ENCODE measurements at places on chromosomes 6 and 20. TPM values are rescaled to one million over a fixed set of nuclear protein-coding genes. Genes with fewer than 3 reads are reported as not detected.

The TAF8 gene
- total RNA-seq, result 4.5 TPM

The DSP gene
- 6.9 TPM for total RNA-seq

DNA sequence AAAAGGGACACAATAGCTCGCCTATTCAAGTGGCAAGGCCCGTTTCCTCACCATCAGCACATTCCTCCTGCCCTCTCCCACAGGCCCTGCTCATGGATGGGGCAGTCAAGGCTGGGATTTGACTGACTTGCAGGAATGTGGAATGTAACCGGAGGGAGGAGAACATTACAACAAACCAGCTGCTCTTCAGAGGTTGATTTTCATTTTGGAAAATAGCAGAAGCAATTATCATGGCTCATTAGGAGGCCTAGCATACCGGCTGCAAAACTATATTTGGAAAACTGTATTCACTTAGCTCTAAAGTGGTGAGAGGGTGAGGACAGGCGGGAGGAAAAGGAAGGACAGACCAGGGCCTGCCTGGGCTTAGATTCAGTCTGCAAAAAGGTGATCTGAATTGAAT lies 283.7 kb downstream of the CD83 start:
- DNase-seq, result no peak

- no peak for DNase-seq
These were observed 59.4 kb downstream of the CD164 start for GRCh38 chr6:109322825-109323224.

DNA sequence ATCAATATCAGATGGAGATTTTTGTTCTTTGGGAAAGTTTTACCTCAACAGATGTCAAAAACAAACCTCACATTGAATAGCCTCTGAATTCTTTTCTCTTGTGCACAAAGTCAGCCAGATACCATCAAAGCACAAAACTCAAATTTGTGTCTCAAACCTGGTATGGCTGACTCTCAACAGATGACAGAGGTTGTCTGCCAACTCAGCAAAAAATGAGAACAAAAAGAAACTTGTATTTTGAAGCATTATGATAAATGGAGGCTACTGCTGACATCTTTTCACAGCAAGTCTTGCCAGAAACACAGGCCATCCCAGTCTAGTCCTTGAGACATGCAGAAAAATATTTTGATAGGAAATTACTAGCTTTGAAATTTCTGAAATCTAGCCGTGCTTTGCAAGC lies 79.8 kb downstream of the KIF16B start:
- DNase-seq, result no peak

DNA sequence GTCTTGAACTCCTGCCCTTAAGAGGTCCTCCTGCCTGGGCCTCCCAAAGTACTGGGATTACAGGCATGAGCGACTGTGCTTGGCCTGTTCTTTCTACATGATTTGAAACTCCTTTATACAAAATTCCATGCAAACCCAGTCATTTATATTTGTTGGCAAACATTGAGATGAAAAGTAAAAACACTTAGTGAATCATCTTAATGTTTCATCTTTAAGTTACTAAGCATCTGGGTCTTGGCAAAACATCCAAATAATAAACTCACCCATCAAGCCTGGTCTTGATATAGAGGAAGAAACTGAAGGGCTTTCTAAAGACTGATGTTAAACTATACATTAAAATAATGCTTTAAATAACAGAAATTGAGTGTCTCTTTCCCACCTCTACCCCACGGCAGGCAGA lies 95.1 kb downstream of the FUT9 start:
- no peak for DNase-seq

- DNase-seq, result no peak
These were observed 509.2 kb downstream of the FRK start for GRCh38 chr6:115551527-115551926.

- DNase-seq, result no peak
These were observed 53.3 kb upstream of the LGSN start for GRCh38 chr6:63372951-63373533.

Data from frontal cortex (tissue), 4 donors.